GM12878 (cell line): ENCODE measurements at places on chromosomes 7 and 10. TPM values are rescaled to one million over a fixed set of nuclear protein-coding genes. Genes with fewer than 3 reads are reported as not detected.
A peak's percentile ranks its signal among the peaks of the same experiment; 100 is the strongest.

NPTX2 gene
- not detected in 2 replicates for total RNA-seq

HOXA2 gene
- total RNA-seq = not detected in 2 replicates

GRCh38 chr7:123727071-123727837, 21.5 kb downstream of the WASL start:
- H3K27ac ChIP-seq = no peak overlapping the region
- no peaks in the 10 kb centered on the region for H3K27me3 ChIP-seq
- H3K4me1 ChIP-seq = peaks cover 12% of the 10 kb centered on the region; the same call in 1 of the 2 replicates
- H3K36me3 ChIP-seq = peaks cover 5% of the 10 kb centered on the region; the same call in 1 of the 2 replicates

GRCh38 chr7:107836237-107837144, 33.5 kb upstream of the SLC26A3 start:
- no peak overlapping the region for H3K4me3 ChIP-seq
- H3K27me3 ChIP-seq = no peaks in the 10 kb centered on the region; the same call in 1 of the 2 replicates
- H3K36me3 ChIP-seq = no peaks in the 10 kb centered on the region
- no peak for DNase-seq
- H3K4me1 ChIP-seq = no peaks in the 10 kb centered on the region
- no peak overlapping the region for H3K27ac ChIP-seq

- H3K4me1 ChIP-seq = no peaks in the 10 kb centered on the region
- no peaks in the 10 kb centered on the region for H3K36me3 ChIP-seq
- no peak for DNase-seq
- H3K4me3 ChIP-seq = no peak overlapping the region
- no peak overlapping the region for H3K27ac ChIP-seq
- H3K27me3 ChIP-seq = no peaks in the 10 kb centered on the region
These were observed 85.2 kb upstream of the CDC14C start for GRCh38 chr7:48839108-48839507.

DNA sequence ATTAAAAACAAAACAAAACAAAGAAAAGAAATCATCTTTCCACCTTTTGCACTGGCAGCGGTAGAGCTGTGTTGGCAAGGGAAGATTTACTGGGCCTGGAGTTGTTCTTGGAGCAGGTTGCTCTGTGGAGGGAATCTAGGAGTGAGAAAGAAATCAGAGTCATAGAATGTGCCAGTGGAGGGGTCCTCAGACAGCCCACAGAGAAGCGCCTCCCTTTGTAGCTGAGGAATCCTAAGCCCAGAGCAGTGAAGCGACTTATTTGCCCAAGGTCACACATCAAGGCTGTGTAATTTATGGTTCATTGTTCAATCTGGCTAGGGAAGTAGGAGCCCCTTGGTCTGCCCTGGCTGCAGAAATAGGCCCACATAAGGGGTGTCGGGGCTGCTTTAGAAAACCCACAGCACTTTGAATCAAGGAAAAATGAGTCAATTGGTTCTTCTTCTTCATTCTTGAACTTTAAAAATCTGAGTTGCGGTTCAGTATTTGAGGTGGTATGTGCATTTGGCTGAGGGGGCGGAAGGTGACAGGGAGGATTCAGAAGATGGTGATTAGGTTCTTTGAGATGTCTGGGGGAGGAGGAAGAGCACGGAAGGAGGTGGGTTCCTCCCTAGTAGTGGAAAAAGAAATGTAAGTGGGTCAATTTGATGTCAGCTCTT, 253.7 kb downstream of the PTEN start:
- peaks cover 68% of the 10 kb centered on the region for H3K4me1 ChIP-seq
- peak overlapping the region; percentile 57 for H3K27ac ChIP-seq
- peak overlapping the region; percentile 23; the same call in 1 of the 2 replicates for H3K4me3 ChIP-seq
- H3K27me3 ChIP-seq = no peaks in the 10 kb centered on the region
- no peak for DNase-seq

GRCh38 chr10:128064108-128064969, 61.9 kb downstream of the MKI67 start:
- H3K4me3 ChIP-seq = no peak overlapping the region
- peak overlapping the region; percentile 76 for H3K27ac ChIP-seq
- no peaks in the 10 kb centered on the region for H3K36me3 ChIP-seq
- H3K27me3 ChIP-seq = no peaks in the 10 kb centered on the region
- peak; percentile 80 for DNase-seq
